GM23248 (cell line): ENCODE measurements at places on chromosomes 1 and 21. TPM values are rescaled to one million over a fixed set of nuclear protein-coding genes. Genes with fewer than 3 reads are reported as not detected.

The SPATA45 gene
- not detected in 2 replicates for polyA plus RNA-seq

The C1orf167 gene
- polyA plus RNA-seq: 0.43 TPM in 1 of 2 replicates, not detected in the other

The KRTAP11-1 gene
- not detected in 2 replicates for polyA plus RNA-seq

The ARMH1 gene
- polyA plus RNA-seq: 1.5 and 1.6 TPM in 2 replicates

The OR6K3 gene
- polyA plus RNA-seq: not detected in 2 replicates

The ETV3L gene
- not detected in 2 replicates for polyA plus RNA-seq
